ENCODE measurements at places on chromosomes 1 and 21.

- DNase-seq, result no peak
Measured at GRCh38 chr1:243959998-243960397, 91.1 kb upstream of the ZBTB18 start.

- DNase-seq, result no peak
Measured at GRCh38 chr1:21311016-21311415, 20.8 kb upstream of the ECE1 start.

DNA sequence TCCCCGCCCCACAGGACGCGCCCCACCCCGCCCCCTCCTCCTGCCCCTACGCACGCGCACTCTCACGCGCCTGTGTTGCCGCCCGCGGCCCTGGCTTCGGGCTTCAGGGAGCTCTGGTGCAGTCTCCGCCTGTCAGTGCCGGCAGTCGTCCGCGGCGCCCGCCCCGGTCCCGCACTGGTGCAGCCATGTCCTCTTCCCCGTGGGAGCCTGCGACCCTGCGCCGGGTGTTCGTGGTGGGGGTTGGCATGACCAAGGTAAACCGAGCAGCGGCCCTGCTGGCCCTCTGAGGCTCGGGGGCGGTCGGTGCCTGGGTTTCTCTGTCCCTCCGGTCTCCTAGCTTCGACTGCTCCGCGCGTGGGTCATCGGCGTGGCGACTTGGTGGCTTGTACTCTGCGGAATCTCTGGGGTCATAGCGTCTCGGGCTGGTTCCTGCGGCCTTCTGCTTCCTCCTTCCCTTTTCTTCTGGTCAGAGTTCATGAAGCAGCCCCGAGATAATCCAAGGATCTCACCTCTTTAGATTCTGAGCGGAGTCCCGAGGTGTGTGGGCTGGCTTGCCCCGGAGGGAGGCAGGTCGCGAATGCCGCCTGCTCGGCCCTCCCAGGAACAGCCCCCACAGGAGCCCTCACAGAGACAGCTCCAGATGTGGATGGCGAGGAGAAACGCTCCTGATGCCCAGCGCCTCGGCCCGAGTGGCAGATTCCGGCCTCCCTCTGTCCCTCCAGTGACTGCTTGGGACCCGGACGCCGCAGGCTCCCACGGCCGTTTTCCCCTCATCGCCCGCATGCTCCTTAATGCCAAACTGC lies at the start of gene SCP2:
SCP2 (plus strand) TSS at position 65 of the 803 bp plus-strand sequence; CDS start at position 186, 121 bp downstream.
- peak; percentile 65 for DNase-seq

DNA sequence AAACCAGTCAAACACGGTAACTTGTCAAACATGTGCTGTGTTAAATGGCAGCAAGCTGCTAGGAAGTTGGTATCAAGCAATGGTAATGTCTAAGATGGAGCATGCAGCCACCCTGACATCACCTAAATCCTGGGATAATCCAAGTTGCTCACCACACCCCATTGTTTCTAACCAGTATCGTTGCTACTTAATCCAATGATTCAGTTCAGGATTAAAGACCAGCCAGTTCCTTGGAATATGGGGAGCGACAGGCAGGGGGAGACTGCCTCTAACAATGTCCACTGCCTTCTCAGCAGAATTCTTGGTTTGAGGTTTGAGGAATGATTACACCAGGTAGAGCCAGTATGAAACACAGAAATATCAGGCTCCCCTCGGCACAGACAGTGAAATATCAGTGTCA lies 122.1 kb upstream of the IFFO2 start:
- DNase-seq, result no peak

DNA sequence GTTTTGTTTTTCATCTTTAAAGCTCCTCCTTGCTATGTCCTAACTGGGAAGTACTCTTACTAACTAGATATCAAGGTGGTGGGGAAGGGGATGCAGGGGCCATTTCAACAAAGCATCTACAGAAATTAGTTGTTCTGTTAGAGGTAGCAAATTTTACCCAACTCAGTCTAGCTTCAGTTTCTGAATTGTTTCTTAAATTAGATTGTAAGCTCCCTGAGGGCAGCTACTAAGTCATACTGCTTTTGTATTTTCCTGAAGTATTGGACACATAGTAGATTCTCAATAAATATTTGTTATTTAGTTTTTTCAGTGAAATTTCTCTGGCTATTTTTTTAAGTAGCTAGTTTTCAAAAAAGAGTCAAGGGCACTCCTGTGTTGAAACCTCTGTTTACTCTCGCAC lies 1.8 kb downstream of the UBAP2L start:
- no peak for DNase-seq

GRCh38 chr1:1291023-1291528 lies 10.8 kb downstream of the SCNN1D start:
- DNase-seq, result no peak

DNA sequence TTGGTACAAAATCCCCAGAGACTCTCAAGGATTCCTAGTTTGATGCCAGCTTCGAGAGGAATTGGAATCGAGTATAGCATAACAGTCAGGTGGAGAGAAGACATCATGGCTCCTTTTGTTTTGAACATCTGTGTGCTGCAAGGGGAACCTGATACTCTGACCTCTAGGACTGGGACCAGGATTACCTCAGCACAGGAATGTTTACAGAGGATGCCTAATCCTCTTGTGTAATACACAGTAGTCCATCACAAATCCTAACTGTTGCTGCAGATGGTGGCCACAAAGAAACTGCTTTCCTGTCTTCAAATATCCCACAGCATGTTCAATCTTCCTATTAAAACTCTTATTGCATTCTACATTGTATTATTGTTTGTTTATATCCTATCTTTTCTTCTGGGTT lies 111.8 kb upstream of the PRMT6 start:
- no peak for DNase-seq

Data from stimulated activated CD8-positive, alpha-beta memory T cell treated with anti-CD3 and anti-CD28 coated beads, Interleukin-4, amount 100 ng/mL, for 1 hour (primary cell).